ENCODE measurements at places on chromosomes 6 and 20. TPM values are rescaled to one million over a fixed set of nuclear protein-coding genes. Genes with fewer than 3 reads are reported as not detected.

DNA sequence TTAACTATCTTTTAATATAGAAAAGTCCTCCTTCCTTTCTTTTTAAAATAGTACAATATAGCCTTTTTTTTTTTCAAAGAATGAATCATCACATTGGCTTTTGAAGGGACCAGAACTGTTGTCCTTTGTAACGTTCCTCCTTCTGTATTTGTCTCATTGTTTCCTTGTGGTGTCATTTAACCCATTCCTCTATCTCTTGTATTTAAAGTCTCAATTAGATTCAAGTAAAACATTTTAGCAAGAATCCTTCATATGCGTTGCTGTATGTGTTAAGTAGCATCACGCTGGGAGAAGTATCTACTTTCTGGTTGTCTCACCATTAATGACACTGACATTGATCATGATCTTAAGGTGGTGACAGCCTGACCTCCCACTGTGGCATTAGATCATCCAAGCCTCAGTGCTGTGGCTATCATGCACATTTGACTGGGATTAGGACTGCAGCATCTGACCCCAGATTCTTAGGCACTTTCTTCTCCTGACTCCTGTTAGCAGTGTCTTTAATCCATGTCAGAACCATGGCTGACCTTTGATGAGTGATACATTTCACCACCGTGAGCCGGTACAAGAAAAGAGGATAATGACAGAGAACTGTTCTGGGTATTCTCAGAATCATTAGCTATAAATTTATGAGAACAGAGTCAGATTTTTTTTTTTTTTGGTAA lies 67.5 kb upstream of the TFB1M start:
- no peak for DNase-seq

Gene TXLNB
- 0.14 TPM for total RNA-seq

DNA sequence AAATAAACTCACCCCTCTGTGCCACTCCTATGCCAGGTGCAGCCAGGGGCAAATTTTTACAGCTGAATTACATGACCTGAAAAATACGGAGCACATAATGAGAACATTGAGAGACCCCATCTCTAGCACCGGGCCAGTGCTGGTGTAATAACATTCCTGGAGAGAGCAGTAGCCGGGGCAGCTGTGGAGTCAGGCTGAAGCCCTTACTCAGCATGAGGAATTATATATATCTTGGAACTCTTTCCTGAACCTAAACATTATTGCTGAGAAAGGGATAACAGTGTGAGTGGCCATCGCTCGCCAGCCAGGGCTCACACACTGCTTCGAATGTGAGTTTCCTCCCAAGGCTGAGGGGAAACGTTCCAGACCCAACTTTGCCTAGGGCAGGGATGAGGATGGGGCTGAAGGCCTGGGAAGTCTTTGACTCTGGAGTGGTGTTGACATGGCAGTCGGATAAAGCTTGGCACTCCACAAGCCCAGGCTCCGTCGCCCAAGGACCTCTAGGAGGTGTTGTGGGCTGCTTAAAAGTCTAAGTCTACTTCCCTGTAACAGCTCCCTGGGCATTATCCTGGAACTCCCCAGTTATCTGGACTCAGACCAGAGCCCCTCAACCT lies 269.8 kb downstream of the CDC5L start:
- no peak for DNase-seq

GRCh38 chr20:62470001-62470400 lies 5.8 kb downstream of the GATA5 start:
- no peak for DNase-seq

DNA sequence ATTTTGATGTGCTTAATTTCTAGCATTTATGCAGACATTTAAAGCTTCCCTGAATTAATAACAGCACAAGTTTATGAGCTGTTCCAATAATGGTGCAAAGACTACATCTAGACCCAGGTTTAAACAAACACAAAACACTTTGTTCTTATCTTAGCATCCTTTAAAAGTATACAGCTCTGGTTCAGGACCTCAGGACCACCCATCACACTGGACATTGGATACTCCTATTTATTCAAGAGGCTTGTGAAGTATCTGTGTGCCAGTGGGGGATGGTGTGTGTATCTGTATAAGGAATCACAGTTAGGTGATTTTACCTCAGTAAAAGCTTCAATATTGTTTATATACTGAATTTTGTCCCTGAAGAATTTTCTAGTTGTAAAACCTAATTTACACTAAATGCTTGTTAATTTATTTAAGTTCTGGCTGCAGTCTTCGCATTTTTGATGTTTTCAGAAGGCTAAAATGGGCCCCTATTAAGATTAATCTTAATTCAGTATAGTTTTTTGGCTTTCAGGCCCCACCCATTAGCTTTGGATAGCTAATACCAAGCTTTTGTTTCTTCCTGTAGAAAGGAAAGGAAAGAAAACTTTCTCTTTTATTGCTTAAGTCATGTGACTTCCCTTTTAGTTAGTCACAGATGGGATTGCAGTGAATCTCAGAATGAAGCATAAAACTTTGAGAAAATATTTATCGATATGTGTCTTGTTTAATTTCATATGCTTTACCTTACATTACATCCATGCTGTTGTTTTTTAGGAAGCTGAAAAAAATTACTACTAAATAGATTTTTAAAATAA lies 13.1 kb downstream of the LIN28B start:
- no peak for DNase-seq

Gene ABRACL
- 185 TPM for total RNA-seq

DNA sequence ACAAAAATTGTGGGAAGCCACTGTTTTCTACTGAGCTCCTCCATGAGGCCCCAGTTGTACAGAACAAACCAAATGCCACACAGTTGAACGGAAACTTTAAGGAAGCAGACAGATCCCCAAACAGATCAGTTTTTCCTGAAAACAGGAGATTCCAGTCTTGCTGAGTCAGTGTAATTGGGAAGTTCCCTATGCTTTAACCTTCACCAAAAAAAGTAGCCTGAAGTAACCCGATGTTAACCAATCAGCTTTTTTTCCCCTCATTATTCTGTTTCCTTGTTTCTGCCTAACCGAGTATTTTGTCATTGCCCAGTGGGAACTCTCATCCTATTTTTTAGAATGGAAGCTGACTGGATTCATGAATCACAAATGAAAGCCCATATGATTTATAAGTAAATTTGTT lies 36.7 kb downstream of the MARCKS start:
- DNase-seq: no peak

Gene SAPCD1
- 10.5 TPM for total RNA-seq

- no peak for DNase-seq
These were observed 53.4 kb downstream of the TRAF3IP2 start for GRCh38 chr6:111552241-111552744.

Gene ULBP3
- total RNA-seq: not detected

GRCh38 chr20:5171064-5171789 lies 44.4 kb downstream of the CDS2 start:
- DNase-seq: no peak

DNA sequence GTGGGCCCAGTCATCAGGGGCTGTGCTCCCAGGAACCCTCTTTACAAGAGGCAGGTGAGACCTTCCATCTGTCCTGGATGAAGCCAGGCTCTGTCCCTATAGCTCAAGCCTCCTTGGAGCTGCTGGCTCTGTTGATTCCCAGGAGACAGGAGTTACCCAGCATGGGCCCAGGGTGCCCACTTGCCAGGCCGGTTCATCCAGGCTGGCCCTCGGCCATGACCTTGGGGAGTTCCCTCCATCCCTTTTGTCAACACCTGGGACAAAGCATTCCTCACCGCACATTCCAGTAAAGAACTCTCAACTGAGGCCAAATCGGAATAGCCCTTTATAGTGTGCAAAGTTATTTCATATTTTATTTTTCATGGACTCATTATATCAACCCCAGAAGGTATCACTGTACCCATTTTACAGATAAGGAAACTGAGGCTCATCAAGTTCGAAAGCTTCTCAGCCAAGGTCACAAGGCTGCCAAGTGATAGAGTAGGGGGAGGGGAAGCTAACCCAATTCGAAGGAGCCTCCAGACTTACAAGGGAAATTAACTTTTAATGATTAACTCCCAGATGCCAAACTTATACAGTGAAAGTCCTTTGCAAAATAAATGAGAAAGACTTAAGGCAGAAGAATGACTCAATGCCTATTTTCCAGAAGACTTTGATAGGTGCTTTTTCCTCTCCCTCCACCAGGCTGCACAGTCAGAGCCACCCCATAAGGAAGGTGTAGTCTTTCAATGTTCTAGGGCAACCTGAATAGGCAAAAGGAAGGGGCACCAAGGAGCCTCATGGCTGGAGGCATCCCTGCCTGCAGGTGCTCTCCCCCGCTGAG lies 18.5 kb downstream of the SDC4 start:
- DNase-seq: no peak

- DNase-seq: no peak
These were observed 569.1 kb upstream of the ID4 start for GRCh38 chr6:19268117-19268516.
